ENCODE measurements at places on chromosomes 13 and 19. TPM values are rescaled to one million over a fixed set of nuclear protein-coding genes. Genes with fewer than 3 reads are reported as not detected.

The CACNA1A gene
- 6.6 TPM for total RNA-seq

The SYT3 gene
- not detected for total RNA-seq

The SLC10A2 gene
- not detected for total RNA-seq

The NFIX gene
- 66.5 TPM for total RNA-seq

The NLRP11 gene
- total RNA-seq: not detected

The DPRX gene
- not detected for total RNA-seq

The PLVAP gene
- not detected for total RNA-seq

The SLC1A6 gene
- not detected for total RNA-seq

The EPS8L1 gene
- total RNA-seq: 0.98 TPM

The ZNF560 gene
- total RNA-seq: 0.20 TPM

The COL4A1 gene
- 166 TPM for total RNA-seq

The ZNF566 gene
- total RNA-seq: 9.2 TPM

The LTBP4 gene
- total RNA-seq: 20.7 TPM

The ZNF541 gene
- total RNA-seq: under 0.01 TPM

The MED4 gene
- 17.6 TPM for total RNA-seq
